ENCODE measurements at places on chromosomes 16 and 17. TPM values are rescaled to one million over a fixed set of nuclear protein-coding genes. Genes with fewer than 3 reads are reported as not detected.

The OSGIN1 gene
- total RNA-seq = 11.4 TPM

The TMC8 gene
- total RNA-seq = 4.5 TPM

The TRPV3 gene
- 0.20 TPM for total RNA-seq

DNA sequence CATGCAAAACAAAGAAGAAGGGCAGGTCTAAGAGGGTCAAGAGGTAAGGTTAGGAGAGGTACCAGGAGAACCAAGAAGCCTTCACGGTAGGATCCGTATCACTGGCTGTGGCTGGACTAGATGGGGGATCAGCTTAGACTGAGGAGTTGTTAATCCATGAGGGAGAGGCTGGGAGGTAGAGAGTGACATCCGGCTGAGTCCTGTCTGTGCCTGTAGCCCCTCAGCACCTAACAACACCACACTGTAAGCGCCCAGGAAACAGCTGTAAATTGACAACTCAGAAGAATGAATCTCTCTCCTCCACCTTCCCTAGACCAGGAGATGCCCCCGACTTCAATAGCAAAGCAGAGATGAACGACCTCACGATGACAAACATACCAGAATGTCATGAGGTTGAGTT is 199.4 kb upstream of the RPL38 start:
- H3K27ac ChIP-seq = no peak overlapping the region
- peaks cover 50% of the 10 kb centered on the region for H3K27me3 ChIP-seq
- H3K36me3 ChIP-seq = no peaks in the 10 kb centered on the region
- DNase-seq = no peak
- H3K4me3 ChIP-seq = no peak overlapping the region
- peaks cover 1% of the 10 kb centered on the region for H3K4me1 ChIP-seq

GRCh38 chr17:1914661-1915083 is 84.9 kb downstream of the RPA1 start:
- H3K4me3 ChIP-seq = no peak overlapping the region
- no peaks in the 10 kb centered on the region for H3K4me1 ChIP-seq
- no peak for DNase-seq

GRCh38 chr16:12318661-12319427 is 342.3 kb downstream of the SNX29 start:
- peaks cover 6% of the 10 kb centered on the region for H3K4me1 ChIP-seq
- no peak overlapping the region for H3K4me3 ChIP-seq
- no peaks in the 10 kb centered on the region for H3K27me3 ChIP-seq
- H3K27ac ChIP-seq = no peak overlapping the region

GRCh38 chr16:3007059-3007956 is 5.4 kb upstream of the CLDN9 start:
- H3K4me3 ChIP-seq = peak overlapping the region; percentile 9
- peaks cover 35% of the 10 kb centered on the region for H3K4me1 ChIP-seq
- peaks cover 59% of the 10 kb centered on the region for H3K27me3 ChIP-seq
- H3K36me3 ChIP-seq = no peaks in the 10 kb centered on the region

- H3K36me3 ChIP-seq = no peaks in the 10 kb centered on the region
- DNase-seq = peak; percentile 56
- no peak overlapping the region for H3K27ac ChIP-seq
- no peaks in the 10 kb centered on the region for H3K27me3 ChIP-seq
- H3K4me1 ChIP-seq = no peaks in the 10 kb centered on the region
Measured at GRCh38 chr16:66588981-66589713, 9.9 kb downstream of the CMTM2 start.

- no peak overlapping the region for H3K4me3 ChIP-seq
- no peak for DNase-seq
- H3K36me3 ChIP-seq = no peaks in the 10 kb centered on the region
- no peaks in the 10 kb centered on the region for H3K4me1 ChIP-seq
- no peak overlapping the region for H3K27ac ChIP-seq
Measured at GRCh38 chr16:3988824-3989223, 108.3 kb upstream of the CREBBP start.

- no peaks in the 10 kb centered on the region for H3K4me1 ChIP-seq
- H3K27me3 ChIP-seq = no peaks in the 10 kb centered on the region
- no peak overlapping the region for H3K27ac ChIP-seq
Measured at GRCh38 chr17:50365649-50366393, 7.2 kb downstream of the MRPL27 start.

DNA sequence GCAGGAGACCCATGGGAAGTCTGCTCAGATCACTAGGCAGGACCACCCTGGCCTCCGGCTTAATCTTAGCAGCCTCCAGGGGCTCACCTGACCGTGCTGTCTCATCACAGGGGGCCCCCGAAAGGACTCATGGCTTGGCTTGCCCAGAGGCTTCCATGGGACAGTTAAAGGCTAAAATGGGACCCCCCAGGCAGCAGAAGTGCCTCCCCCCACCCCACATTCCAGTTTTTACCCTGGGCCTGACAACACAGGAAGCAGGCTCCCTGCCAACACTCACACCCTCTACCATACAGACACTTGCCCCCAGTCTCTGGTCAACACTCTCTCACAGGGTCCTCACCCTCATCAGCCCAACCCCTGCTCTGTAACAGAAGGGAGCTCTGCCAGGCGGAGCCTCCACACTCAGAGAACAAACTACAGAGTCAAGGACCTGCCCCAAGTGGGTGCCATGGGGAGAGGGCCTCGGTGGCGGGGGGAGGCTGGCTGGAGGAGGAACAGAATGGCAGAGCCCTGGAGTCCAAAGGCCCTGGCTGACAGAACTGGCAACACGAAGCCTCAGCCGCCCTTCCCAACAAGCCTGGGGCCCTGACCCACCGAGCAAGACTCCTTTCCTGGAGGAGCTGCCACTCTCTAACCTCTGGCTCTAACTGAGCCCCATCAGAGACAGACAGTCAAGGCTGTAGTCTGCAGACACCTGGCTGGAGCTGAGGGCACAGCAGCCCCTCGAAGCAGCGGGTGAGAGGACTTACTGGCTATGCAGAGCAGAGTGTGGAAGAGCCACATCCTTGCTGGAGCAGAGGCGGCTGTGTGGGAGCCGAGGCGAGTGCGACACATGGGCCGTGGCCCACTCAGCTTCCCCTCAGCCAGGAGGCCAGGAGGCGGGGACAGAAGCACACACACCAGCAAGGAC is at the start of gene ITGAE:
Gene ITGAE, minus strand, starts transcription at position 827 of the 910 bp plus-strand sequence. Its CDS starts 44 bp downstream, at position 783.
- H3K27ac ChIP-seq = peak within 1 kb of the TSS; percentile 59
- H3K4me3 ChIP-seq = no peak within 1 kb of the TSS
- no peaks in the 10 kb centered on the region for H3K27me3 ChIP-seq
- H3K36me3 ChIP-seq = no peaks in the 10 kb centered on the region
- DNase-seq = no peak
- no peaks in the 10 kb centered on the region for H3K4me1 ChIP-seq
